ENCODE measurements at places on chromosomes 16 and 17. TPM values are rescaled to one million over a fixed set of nuclear protein-coding genes. Genes with fewer than 3 reads are reported as not detected.

DNA sequence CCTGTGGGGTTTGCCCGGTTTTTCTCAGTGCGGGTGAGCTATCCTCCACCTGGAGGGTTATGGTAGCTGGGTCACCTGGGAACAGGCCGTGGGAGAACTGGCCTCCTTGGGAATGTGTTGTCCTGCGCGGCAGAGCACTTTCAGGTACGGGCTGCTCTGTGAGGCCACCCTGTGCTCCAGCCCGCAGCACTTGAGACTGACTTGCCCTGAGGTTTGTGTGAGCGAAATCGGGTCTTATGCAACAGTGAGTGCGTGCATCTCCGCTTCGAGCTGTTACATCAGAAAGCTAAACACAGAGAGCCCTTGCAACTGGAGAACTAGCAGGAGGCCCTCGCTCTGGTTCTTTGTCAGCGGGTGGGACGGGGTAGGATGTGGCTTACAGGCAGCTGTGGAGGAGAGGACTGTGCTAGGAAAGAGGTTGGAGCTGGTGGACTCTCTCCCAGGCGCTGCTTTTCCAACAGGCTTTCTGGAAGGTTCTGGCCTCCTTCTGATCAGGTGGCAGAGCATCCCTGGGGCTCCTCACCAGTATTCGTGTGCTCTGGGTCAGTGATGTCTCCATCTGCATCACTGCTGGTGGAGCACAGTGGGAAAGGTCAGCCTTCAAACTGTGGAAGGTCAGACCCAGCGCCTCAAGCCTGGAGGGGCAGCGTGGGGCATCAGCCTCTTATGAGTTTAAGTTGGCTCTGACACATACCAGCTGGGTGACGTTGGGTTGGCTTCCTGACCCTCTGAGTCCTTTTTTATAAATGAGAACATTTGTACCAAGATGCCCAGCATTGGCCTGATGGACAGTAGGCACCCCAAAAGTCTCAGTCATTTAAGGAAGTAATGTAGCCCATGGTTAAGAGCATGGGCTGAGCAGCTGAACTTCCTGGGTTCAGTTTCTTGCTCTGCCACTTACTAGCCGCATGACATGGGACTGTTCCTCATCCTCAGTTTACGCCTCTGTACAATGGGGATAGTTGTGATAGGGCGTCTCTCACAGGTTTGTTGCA lies 76.3 kb downstream of the KSR1 start:
- H3K27ac ChIP-seq = peak overlapping the region; percentile 46
- no peaks in the 10 kb centered on the region for H3K27me3 ChIP-seq
- no peak overlapping the region for H3K4me3 ChIP-seq
- H3K4me1 ChIP-seq = peaks cover 64% of the 10 kb centered on the region
- no peak for DNase-seq

CDIPT gene
- 70.9 TPM for total RNA-seq

- H3K27me3 ChIP-seq = no peaks in the 10 kb centered on the region
- H3K4me3 ChIP-seq = no peak overlapping the region
- H3K36me3 ChIP-seq = no peaks in the 10 kb centered on the region
- peaks cover 17% of the 10 kb centered on the region for H3K4me1 ChIP-seq
Measured at GRCh38 chr17:40509626-40510327, 8.4 kb upstream of the TNS4 start.

DNA sequence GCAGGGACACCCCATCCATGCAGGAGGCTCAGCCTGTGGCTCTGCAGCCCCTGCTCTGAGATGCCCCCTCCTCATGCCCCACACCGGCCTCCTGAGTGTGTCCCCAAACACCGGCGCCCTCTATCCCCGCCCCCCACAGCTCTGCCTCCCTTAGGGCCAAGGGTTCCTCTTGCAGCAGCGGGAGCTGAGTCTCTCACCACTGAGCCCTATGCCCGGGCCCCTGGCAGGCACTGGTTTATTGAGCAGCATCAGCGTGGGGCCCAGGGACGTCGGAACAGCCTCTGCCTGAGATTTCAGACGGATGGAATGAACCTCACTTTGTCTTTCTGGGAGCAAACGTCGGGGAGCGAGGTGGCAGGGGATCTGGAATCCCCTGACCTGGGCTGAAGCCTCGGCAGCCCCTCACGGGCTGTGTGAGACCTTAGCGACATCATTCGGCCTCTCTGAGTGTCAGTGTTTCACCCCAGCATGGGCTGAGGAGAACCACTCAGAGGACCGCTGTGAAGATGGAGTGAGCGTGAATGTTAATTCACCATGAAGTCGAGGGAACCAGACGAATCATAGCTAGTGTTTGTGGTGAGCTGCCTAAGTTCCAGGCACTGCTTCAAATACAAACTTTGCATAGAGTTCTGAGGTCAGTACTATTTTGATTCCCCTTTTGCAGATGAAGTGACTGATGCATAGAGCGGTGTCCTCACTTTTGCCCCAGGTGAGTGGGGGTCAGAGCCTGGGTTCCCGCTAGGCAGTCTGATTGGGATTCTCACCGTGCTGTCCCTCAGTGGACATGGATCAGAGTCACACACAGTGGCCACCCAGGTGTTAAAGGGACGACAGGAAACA lies 5.3 kb upstream of the C16orf74 start:
- peaks cover 24% of the 10 kb centered on the region for H3K27me3 ChIP-seq
- no peak for DNase-seq
- H3K36me3 ChIP-seq = no peaks in the 10 kb centered on the region
- H3K4me3 ChIP-seq = no peak overlapping the region

DNA sequence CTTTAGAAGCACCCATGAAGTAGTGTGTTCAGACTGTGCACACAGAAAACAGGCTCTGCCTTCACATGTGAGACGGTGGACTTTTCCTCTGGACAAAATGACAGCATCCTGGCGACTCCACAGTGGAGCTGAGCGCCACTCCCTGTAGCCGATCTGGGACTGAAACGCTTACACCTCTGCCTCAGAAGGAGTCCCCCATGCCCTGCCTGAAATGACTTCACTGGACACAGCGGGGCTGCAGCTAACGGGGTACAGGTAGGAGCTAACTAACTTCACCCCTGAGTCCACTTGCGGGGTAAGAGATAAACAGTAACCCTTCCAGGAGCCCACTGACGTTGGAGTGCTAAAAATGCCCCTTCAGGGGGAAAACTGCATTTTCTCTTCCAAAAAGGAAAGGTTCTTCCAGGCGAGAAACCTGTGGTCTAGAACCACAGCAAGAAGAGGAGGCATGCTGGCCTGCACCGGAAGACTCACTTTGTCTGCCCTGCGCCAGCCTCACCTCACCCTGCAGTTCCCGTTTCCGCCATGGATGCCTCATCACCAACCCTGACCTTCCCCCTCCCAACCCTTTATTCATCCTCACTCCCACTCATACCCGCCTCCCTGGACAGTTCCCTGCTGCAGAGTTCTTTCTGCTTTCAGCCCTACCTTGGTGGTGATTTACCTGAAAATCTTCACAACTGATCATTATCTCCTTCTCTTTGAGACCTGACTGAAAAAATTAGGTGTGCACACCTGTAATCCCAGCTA lies 19.4 kb upstream of the ENDOV start:
- peaks cover 27% of the 10 kb centered on the region for H3K27me3 ChIP-seq
- H3K4me1 ChIP-seq = peaks cover 9% of the 10 kb centered on the region
- no peak overlapping the region for H3K27ac ChIP-seq
- no peak for DNase-seq

DNA sequence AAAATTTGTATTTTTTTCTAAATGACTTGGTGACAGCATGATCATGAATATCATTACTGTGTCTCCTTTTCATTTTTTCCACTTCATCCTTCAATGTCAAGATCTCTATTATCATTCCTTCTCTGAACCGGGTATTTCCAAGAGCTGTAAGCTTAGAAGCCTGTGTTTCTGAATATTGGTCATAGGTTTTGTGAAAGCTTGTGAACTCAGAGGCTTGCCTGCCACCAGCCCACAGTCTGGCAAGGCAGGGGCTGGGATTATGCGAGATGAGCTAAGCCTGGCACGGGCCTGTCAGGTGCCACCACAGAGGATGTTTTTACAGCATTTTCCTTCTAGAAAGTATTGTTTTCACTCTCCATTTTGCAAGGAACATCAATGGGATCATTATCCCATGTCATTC lies 92.8 kb downstream of the MYH10 start:
- H3K27me3 ChIP-seq = no peaks in the 10 kb centered on the region
- no peak overlapping the region for H3K27ac ChIP-seq
- peaks cover 50% of the 10 kb centered on the region for H3K36me3 ChIP-seq
- no peak for DNase-seq
- no peak overlapping the region for H3K4me3 ChIP-seq

Data from WTC11 (cell line).